ENCODE measurements at places on chromosomes 3 and 15.
A peak's percentile ranks its signal among the peaks of the same experiment; 100 is the strongest.

DNA sequence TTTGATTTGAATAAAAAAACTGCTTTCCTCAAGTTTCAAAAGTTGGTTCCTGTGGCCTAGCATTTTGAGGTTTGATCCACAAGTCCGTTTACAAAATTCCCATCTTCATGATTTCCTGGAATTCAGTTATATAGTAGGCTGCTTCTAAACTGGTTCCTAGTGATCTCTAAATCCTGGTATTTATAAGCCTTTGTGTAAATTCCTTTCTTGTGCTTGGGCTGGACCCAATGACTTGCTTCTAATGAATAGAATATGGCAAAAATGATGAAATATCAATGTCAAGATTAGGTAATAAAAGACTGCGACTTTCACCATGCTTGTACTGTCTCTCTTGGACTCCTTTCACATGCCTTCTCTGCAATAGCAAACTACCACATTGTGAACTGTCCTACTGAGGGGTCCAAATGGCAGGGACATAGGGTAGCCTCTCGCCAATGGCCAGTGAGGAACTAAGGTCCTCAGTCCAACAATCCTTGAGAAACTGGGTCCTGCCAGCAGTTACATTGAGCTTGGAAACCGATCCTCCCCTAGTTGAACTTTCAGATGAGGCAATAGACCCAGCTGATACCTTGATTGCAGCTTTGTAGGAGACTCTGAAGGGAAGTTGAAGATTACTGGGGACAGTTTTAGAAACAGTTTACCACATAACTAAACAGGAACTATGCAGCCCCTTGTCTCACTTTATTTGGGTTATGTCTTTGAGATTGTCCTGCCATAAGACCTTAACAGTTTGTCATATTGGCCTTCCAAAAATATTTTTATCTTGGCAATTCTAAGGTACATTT, 303.9 kb upstream of the TBC1D5 start:
- no peak for DNase-seq

- DNase-seq: no peak
These were observed 868.6 kb downstream of the TBL1XR1 start for GRCh38 chr3:176328666-176329065.

DNA sequence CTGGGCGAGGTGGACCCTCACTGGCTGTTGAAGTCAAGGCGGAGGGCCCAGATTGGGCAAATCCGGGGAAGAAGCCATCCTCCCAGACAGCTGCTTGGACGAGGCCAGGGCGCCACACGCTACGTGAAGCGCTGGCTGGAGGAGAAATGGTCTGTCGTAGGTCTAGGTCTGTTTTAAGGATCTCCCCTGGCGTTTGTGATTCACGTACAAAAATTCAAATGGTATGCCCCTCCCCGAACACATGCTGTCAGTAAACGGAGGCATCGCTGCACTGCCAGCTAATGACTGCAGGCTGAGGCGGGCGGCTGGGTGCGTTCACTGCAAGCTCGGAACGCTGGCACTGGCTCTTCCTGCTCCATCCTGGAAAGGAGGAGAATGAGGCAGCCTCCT, 69.9 kb downstream of the EPHB3 start:
- DNase-seq: no peak

- DNase-seq: no peak
These were observed 69.2 kb upstream of the CSTA start for GRCh38 chr3:122255757-122256439.

DNA sequence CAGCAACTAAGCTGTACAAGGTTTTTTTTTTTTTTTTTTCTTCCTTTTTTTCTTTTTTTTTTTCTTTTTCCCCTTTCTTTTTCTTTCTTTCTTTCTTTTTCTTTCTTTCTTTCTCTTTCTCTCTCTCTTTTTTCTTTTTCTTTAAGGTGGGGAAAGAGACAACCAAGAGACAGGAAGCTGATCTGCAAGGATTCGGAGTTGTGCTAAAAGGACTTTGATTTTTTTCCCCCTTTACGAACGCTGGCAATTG, 148 bp downstream of the RBMS3 start:
- DNase-seq: no peak

GRCh38 chr15:37112971-37113670, 12.8 kb upstream of the MEIS2 start:
- DNase-seq: no peak

GRCh38 chr3:23239211-23240068, 36.3 kb downstream of the UBE2E2 start:
- DNase-seq: no peak

DNA sequence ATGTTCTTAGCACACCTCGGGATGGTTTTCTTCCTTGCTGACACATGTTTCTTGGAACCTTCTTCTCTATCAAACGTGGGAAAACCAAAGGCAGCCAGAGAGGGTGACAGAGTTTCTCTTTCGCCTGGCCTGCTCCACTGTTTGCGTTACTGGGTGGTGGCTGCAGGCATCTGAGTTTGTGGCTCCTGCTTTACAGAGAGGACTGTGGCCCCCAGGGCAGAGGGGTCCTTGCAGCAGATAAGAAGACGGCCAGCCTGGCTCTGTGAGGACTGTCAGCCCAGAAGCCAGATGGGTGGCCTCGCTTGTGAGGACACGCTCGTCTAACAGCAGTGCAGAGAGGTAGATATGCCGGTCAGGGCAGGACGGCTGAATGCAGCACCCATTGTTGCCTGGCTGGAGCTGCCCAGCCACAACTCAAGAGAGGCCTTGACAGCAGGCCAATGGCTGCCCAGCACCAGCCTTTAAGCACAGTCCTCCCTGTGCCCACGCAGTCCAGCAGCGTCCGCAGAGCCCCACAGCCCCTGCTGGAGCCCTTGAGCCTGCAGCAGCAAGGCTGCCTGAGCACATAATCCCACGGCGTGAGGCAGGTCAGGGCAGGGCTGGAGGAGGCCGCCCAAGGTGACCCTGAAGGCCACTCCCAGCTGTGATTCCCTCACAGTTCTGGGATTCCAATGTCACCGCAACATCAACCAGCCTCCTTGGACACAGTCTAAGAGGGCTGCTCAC, 15.0 kb upstream of the SPTBN5 start:
- no peak for DNase-seq

DNA sequence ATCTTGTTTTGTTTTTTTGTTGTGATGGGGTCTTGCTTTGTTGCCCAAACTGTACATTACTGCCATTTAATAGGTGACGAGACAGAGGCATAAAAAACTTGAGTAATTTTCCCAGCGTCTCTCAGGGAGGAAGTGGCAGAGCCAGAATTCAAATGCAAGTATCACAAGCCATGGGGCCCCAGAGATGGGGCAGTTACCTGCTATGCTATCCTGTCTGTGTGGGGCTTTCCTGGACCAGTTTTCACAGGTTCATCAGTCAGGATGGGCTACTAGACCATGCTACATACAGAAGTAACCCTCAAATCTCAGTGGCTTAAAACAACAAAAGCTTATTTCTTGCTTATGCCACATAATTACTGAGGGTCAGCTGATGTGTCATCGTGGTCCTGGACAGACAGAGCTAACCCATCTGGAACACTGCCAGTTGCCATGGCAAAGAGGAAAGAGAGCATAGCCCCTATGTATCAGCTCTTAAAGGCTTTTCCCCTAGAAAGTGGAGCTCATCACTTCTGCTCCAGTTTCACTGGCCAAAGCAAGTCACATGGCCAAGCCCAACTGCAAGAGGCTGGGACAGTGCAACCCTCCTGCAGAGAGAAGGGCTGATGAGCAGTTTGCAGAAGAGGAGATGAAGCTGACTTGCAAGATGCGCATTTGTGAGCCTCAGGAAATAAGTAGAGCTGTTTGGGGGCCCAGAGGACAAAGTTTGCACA, 31.7 kb upstream of the SYNM start:
- DNase-seq: no peak

DNA sequence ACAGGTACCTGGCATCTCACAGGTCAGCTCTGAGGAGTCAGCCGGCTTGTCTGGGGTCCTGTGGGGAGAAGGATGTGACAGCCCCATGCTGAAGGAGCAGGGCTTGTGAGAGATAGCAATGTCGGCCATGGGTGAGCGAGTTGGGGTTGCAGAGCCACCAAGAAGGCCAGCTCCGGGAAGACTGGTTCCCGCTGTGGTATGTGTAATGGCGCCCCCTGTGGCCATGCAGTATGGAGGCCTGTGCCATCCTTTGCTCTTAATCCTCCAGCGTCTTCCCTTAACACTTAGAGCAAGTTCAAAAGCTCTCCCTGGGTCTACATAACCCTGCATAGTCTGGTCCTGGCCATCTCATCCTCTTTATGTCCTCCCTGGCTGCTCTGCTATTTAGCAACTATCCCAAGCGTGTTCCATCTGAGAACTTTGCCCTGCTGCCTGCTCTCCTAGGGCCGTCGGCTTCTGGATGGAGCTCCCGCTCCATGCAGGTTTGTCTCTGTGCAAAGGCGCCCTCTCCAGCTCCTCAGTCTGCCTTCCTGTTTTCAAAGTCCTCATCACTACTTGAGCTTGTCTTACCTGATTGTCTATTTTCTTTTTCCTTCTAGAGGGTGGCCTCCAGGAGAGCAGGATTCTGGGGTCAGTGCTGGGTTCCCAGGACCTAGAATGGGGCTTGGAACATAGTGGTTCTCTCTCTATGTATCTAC, 40.8 kb upstream of the IQCF6 start:
- DNase-seq: no peak

DNA sequence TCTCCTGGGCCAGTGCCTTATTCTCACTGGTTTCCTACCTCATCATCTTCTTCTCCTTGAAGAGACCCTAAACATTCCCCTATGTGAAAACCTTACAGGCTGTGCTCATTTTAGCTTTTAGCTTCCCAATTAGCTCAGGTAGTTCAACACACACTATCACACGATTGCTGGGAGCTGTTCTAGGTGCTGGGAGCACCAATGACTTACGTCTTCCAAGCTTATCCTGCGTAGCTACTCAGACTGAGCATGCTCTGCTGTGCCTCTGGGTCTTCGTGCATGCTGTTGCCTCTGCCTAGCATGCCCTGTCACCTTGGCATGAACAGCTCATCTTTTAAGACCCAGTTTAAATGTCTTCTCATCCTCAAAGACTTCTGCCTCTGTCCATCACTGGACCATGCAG, 55.7 kb upstream of the APEH start:
- DNase-seq: no peak

DNA sequence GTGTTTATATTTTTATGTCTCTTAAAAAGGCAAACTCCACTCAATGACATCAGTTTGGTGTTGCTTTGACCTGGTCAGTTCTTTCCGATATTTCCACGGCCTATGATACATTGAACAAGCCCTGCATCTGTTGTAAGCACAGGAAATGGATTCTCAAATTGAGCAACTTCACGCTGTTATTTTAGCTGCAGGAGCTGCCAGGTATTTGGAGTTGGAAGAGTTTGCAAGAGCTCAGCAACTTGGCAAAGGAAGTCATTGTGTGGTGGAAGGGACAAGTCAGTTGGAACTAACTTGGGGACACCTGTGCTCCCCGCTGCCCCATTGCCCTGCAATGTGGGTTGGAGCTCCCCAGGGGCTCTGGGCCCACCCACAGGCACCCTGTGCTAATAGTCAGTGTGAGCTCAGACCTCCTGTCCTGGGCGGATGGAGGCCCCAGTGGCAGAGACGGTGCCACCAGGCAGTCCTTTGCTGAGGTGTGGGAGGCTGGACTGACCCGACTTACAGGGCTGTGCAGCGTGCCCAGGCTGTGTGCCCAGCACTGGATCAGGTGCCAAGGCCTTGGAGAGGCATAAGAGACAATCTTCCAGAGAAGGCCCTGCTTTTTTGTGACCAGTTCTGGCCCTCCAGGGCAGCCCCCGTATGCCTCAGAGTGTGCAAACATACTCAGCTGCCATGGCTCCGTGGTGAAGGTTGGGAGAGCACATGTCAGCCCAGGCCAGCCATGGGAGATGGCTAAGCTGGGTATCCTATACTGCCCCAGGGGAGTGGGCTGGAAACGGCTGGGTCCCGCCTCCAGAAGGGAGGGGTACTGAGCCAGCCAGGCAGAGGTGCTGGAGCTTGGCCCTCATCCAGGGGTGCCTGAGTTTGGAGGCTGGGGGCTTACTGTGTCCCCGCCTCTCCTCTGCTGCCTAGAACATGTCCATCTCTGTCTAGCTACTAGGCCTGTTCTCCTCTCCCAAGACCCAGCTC, 43.5 kb downstream of the KY start:
- DNase-seq: no peak

GRCh38 chr3:127462111-127462655, 128.3 kb downstream of the TPRA1 start:
- no peak for DNase-seq

DNA sequence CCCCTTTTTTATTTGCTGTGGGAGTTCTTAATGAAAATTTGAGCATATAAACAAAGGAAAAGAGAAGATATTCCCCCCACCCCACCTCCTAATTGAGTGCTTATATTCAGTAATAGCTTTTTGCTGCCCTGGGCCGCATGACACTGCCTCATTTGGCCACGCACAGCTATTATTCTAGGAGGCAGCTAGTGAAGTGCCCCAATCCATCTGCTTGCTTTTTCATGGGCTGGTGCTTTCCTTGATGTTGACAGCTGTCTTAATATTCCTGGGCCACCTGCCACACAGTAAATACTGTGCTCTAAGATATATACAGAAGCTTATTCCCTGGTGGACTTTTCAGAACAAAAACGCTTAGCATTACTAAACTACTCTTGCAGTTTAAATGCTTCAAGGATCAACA, 3.8 kb upstream of the CRYBG3 start:
- DNase-seq: no peak

GRCh38 chr3:29447946-29448627, 167.2 kb downstream of the RBMS3 start:
- no peak for DNase-seq

DNA sequence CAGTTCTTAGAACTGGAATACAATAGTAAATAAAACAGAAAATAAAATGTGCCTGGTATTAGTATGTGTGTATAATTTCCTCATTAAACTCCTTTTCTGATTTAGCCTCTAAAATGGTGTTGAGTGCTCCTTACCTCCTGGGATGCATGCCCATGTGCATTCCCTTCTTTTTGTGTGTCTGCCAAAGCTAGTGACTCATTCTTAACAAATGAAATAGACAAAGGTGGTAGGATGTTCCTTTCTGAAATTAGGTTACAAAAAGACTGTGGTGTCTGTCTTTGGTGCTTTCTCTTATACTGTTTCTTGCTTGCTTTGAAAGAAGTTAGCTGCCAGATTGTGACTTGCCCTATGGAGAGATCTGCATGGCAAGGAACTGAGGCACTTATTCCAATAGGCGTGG, 623.7 kb downstream of the GRM7 start:
- no peak for DNase-seq

GRCh38 chr3:111541911-111542483, at the start of gene CD96:
CD96 (plus strand) TSS chr3:111542197; CDS start chr3:111542249, 52 bp downstream.
- peak; percentile 45 for DNase-seq

GRCh38 chr3:5258526-5258925, 71.0 kb downstream of the EDEM1 start:
- DNase-seq: no peak

- no peak for DNase-seq
These were observed 167.5 kb downstream of the ADAMTS9 start for GRCh38 chr3:64520334-64520733.

DNA sequence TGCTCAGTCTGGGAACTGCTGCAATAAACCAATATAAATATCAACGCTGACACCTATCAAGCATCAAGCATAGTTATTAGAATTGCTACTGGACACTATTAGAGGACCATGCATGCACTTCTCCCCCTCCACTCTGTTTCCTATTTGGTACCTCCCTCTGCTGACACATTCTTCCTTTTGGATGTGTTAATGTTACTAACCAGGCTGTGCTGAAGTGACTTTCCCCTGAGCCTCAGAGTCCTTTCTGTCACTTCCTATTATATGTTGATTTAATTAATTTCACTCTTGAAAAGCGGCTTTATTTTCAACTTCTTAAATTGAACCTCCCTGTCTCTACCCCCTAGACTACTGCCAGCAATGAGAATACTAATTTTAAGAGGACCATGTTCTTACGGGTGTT, 379.1 kb downstream of the MCTP2 start:
- DNase-seq: no peak

All from stimulated activated CD8-positive, alpha-beta memory T cell treated with anti-CD3 and anti-CD28 coated beads, Interleukin-15, amount 100 ng/mL, for 1 hour (primary cell).